Activated naive CD8-positive, alpha-beta T cell treated with anti-CD3 and anti-CD28 coated beads for 36 hours (primary cell): ENCODE measurements at places on chromosomes 7 and 10.

- DNase-seq, result no peak
These were observed 20.0 kb downstream of the COPG2 start for GRCh38 chr7:130648580-130648979.

DNA sequence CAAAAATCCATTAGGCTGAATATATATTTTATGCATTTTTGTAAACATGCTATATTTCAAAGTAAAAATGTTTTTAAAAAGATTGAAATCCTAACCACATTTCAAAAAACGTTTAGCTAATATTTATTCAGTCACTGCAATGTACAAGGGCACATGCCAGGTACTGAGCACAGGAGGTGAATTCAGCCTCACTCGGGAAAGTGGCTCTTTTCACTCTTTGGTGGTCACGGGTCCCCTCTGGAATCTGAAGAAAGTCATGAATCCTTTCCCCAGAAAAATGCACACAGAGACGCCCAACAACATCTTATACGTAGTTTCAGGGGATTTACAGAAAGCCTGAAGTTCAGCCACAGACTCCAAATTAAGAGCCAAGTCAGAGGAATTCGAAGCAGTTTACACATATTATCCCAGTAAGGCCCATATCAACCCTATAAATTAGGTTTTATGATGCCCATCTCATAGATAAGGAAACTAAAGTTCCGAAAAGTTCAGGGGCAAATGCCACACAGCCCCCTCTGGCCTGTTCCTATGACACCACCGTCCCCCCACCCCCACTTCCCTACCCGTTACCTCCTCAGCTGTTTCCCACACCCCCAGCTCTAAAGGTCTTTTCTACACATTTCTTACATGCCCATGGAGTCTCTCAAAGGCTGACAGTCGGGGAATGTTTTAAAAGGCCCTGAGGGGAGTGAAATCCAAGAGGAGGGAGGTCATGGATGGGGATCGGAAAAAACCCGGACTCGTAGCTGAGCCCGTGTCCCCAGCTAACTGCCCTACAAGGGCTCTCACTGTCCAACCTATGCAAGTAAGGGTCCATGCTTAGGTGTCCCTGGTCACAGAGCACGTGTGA is 9.6 kb upstream of the SVOPL start:
- DNase-seq, result no peak

DNA sequence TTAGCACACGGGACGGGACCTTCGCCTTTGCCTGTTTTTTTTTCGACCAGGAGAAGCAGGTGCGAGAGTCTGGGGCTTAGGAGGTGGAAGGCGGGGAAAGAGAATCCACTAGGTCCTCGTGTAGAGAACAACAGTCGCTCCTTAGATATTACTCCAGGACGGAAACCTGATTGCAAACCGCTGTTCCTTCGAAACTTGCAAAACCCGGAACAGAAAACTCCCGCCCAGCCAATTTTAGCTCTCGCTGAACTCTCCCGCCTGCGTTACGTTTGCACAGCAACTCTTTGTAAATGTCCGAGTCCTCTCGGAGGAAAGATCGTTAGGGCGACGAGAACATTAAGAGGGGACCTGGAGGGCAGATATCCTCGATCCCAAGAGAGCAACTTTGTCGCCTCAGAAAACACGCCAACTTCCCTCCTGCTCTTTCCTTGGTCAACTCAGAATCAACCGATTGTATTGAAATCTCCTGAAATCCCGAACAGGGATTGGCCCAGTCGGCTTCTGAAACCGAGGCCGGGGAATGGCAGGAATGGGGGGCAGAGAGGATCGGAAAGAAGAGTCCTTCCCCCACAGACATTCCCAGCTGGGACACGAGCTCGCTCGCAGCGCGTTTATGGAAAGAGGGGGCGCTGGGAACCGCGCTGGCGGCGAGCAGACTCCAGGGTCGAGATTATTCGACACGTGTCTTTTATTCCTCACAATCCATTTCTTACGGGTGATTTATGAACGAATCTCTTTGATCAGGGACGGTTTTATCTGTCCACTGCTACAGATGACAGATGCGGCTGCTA is 9.9 kb downstream of the TWIST1 start:
- DNase-seq, result no peak

DNA sequence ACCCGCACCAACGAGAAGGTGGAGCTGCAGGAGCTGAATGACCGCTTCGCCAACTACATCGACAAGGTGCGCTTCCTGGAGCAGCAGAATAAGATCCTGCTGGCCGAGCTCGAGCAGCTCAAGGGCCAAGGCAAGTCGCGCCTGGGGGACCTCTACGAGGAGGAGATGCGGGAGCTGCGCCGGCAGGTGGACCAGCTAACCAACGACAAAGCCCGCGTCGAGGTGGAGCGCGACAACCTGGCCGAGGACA is 1.6 kb downstream of the VIM start:
- DNase-seq, result no peak

GRCh38 chr7:151398446-151399304 is 11.2 kb downstream of the WDR86 start:
- no peak for DNase-seq

GRCh38 chr7:36670585-36671431 is 53.5 kb downstream of the AOAH start:
- peak; percentile 62 for DNase-seq

DNA sequence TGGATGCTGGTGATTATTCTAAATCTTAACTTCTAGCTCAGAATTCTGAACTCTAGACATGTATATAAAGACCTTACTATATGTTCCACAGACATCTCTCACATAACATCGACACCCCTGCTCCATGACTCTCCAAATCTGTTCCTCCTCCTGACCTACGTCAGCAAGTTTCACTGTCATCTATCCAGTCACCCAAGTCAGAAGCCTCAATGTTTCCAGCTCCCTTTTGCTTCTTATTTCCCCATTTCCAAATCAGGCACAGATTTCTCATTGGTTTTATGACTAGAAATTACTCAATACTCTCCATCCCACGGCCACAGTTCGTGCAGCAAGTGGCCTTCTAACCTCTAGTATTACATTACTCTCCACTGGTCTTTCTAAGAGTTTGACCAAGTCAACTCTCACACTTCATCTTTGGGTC is 28.5 kb downstream of the EPC1 start:
- no peak for DNase-seq

- DNase-seq, result no peak
These were observed 67.4 kb downstream of the HHEX start for GRCh38 chr10:92757066-92757710.

DNA sequence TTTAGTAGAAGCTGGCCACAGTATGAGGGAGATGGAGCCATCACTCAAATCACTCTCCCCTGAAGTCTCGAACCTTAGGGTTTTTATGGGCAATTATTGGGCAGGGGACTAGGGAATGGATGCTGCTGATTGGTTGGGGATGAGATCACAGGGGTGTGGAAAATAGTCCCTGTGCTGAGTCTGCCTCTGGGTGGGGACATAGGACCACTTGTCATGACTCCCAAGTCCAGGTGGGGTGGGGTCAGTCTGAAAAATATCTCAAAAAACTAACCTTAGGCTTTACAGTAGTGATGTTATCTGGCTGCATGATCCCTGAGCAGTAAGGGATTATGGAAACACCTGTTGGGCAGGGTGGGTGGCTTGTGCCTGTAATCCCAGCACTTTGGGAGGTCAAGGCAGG is 98.6 kb downstream of the XRCC2 start:
- no peak for DNase-seq

GRCh38 chr7:40223451-40224127 is 88.8 kb downstream of the SUGCT start:
- no peak for DNase-seq

DNA sequence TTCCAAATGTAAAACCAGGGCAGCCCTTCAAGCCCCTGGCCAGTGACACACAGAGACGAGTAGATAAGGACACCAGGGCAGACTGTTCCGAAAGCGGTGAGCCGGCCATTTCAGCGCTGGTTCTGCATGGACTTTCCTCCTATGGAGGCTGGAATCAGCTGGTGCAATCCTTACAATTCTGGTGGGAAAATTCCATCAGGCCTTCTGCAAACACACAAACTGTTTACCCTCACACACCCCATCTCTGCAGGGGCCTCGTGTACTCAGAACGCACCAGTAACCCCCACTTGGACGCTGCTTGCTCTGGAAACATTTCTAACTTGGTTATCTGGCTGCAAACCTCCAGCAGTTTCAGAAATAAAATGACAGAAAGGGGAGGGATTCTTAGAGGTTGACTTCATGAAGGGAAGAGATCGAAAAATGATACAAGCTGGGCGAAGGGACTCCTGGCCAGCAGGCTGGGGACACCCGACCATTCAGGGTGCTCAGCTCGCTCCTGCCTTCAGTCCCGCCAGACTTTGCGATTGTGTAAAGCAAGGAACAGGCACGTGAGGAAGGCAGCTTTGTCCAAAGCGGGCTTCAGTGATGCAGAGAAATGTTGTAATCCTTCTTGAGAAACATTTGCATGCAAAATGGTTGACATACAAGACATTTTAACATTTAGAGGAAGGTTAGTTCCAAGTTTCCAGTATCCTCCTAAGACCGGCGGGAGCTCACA is 19.7 kb upstream of the SHH start:
- DNase-seq, result no peak

DNA sequence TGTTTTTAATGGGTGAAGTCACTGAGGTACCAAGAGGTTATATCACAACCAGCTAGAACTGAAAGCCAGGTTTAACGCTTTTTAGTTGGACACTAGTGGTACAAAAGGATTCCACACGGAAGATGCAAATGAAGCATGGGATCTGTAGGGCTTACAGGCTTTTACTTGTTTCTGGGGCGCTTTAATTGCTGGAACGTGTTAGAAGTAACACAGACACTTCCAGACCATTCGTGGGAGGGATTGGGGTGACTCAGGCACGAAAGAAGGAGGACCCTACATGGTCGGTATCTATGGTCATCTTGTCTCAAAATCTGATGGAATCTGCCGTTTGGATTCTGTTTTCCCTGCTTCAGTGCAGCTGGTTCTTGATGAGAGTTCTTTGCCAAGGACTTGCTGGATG is 1.0 kb downstream of the YKT6 start:
- no peak for DNase-seq

- no peak for DNase-seq
These were observed 136.1 kb downstream of the PLXNA4 start for GRCh38 chr7:132440151-132440550.

- peak; percentile 3 for DNase-seq
These were observed 120.2 kb upstream of the CTTNBP2 start for GRCh38 chr7:117993377-117994003.

GRCh38 chr7:87330942-87331341 is 14.5 kb upstream of the CROT start:
- no peak for DNase-seq

GRCh38 chr10:14556285-14556956 is 218.3 kb downstream of the FAM107B start:
- DNase-seq, result no peak

GRCh38 chr10:1522237-1522636 is 215.1 kb downstream of the ADARB2 start:
- no peak for DNase-seq

DNA sequence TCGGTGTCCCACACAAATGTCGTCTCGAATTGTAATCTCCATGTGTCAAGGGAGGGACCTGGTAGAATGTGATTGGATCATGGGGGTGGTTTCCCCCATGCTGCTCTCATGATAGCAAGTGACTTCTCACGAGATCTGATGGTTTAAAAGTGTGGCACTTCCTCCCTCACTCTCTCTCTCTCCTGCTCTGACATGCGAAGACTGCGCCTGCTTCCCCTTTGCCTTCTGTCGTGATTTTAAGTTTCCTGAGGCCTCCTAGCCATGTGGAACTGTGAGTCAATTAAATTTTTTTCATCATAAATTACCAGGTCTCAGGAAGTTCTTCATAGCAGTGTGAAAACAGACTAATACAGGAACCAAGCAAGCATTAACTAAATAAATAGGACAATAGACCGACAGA is 229.1 kb downstream of the GFRA1 start:
- DNase-seq, result no peak

DNA sequence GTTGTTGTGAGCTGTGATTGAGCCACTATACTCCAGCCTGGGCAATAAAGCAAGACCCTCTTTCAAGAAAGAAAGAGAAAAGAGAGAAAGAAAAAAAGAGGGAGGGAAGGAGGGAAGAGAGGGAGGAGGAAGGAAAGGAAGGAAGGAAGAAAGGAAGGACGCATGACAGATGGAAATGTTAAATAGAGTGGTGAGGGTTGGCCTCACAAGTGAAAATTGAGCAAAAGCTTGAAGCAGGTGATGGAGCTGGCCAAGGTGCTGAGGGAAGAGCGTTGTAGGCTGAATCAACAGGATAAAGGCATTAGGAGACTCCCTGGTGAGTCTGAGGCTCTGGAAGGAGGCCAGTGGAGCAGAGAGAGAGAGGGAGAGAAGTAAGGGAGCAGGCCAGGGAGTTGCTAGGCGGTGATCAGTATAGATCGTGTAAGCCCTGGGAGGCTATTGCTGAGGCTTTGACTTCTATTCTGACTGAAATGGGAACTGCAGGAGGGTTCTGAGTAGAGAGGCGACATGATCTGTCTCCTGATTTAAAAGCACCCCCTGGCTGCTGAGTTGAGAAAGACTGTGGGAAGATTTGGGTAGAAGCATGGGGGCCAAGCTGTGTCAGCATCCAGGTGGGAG is 26.5 kb upstream of the TMEM248 start:
- no peak for DNase-seq

GRCh38 chr7:105532709-105533460 is 884 bp downstream of the RINT1 start:
- no peak for DNase-seq

DNA sequence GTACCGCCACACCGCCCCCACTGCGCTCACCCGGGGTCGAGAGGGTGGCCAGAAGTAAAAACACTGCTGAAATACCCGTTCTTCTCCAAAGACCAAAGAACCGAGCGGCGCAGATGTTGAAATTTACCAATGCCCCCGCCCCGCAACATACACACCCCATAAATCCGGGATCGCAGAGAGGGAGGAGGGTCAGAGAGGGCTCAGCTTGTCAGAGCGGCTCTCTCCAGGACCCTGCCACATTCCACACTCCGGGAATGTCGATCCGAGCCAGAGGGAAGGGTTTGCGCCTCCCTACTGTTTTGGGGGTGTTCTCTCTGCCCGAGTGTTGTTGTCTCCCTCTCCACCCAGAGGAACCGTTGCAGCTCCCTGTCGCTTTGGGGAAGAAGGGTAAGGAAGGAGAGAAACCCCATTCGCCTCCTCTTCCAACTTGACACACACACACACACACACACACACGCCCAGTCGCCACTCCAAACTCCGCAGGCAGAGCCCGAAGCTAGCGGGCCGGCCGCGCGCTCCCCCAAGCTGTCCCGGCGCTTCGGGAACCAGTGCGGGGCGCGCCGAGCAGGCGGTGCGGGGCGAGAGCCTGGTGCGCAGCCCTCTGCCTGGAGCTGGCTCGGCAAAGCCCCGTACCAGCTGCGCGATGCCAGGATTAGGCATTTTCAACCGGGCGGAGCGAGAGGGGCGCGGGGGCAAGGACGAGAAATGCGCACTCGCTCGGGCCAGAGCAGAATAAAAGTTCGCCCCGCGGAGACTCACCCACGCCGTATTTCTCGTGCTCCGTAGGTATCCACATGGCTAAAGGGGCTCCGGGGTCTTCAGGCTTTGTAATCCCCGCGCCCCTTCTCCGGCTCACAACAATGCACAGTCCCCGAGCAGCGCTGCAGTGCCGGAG is 609 bp downstream of the DOCK4 start:
- DNase-seq, result peak; percentile 43

- DNase-seq, result no peak
These were observed 357.7 kb downstream of the FGFR2 start for GRCh38 chr10:121240556-121240955.
